ENCODE measurements at places on chromosomes 12 and 14. TPM values are rescaled to one million over a fixed set of nuclear protein-coding genes. Genes with fewer than 3 reads are reported as not detected.

The PXN gene
- 127 TPM for total RNA-seq

The MAP4K5 gene
- total RNA-seq: 58.9 TPM

The EFS gene
- total RNA-seq: 55.9 TPM

The PCED1B gene
- total RNA-seq: 3.1 TPM

The KCNK13 gene
- 0.11 TPM for total RNA-seq

The KLRD1 gene
- total RNA-seq: 0.31 TPM

The SYCP3 gene
- 0.26 TPM for total RNA-seq

- peaks cover 3% of the 10 kb centered on the region for H3K4me1 ChIP-seq
- H3K4me3 ChIP-seq: no peak overlapping the region
- no peak for DNase-seq
- H3K27ac ChIP-seq: no peak overlapping the region
- H3K36me3 ChIP-seq: no peaks in the 10 kb centered on the region
- no peaks in the 10 kb centered on the region for H3K27me3 ChIP-seq
Measured at GRCh38 chr14:60303745-60304144, 54.7 kb downstream of the PPM1A start.

DNA sequence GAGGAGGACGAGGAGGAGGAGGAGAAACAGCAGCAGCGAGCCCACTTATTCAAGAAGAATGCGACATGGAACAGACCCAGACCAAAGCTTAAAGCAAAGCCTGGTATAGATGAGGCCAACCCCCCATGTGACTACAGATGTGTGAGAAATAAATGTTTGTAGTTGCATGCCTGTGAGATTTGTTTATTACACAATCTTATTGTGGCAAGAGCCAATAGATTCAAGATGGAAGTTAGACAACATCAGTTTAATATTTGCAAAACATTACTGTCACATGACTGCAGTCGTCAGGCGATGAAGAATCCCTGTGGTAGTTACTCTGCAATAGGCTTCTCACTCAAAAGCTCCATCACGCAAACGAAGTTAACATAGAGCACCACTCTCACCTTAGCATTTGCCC lies 17.2 kb upstream of the SLC35F4 start:
- peaks cover 35% of the 10 kb centered on the region for H3K4me1 ChIP-seq
- H3K4me3 ChIP-seq: no peak overlapping the region
- H3K27ac ChIP-seq: no peak overlapping the region

- no peak for DNase-seq
- no peak overlapping the region for H3K4me3 ChIP-seq
- H3K27me3 ChIP-seq: no peaks in the 10 kb centered on the region
- H3K36me3 ChIP-seq: no peaks in the 10 kb centered on the region
Measured at GRCh38 chr14:55873169-55873568, 245.0 kb upstream of the PELI2 start.

DNA sequence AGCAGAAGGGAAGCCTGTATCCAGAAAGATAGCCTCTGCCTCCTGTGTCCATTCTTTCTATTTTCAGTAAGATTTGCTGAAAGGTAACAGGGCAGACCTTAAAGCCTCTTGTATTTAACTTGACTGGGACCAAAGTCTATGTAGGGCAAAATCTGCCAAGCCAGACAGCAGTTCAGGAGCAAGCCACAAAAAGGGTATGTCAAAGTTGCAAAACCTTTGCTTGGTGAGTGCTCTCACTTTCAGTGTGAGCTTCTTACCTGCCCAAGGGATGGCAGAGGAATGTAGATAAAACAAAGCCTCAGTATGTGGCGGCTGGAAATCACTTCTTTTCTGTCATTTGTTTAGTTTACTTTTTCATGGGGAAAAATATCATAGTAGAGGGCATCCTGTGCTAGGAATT lies 63.1 kb downstream of the PLEKHG7 start:
- no peak for DNase-seq
- H3K4me3 ChIP-seq: no peak overlapping the region
- H3K36me3 ChIP-seq: no peaks in the 10 kb centered on the region
- H3K27me3 ChIP-seq: no peaks in the 10 kb centered on the region

GRCh38 chr12:91833780-91834359 lies 311.8 kb downstream of the BTG1 start:
- DNase-seq: no peak
- H3K36me3 ChIP-seq: no peaks in the 10 kb centered on the region
- no peak overlapping the region for H3K4me3 ChIP-seq
- H3K27ac ChIP-seq: no peak overlapping the region

GRCh38 chr12:24820872-24821271 lies 128.0 kb downstream of the BCAT1 start:
- H3K36me3 ChIP-seq: peaks cover 32% of the 10 kb centered on the region
- H3K27ac ChIP-seq: no peak overlapping the region
- no peak for DNase-seq
- H3K4me1 ChIP-seq: peaks cover 13% of the 10 kb centered on the region
- no peak overlapping the region for H3K4me3 ChIP-seq
- H3K27me3 ChIP-seq: no peaks in the 10 kb centered on the region

DNA sequence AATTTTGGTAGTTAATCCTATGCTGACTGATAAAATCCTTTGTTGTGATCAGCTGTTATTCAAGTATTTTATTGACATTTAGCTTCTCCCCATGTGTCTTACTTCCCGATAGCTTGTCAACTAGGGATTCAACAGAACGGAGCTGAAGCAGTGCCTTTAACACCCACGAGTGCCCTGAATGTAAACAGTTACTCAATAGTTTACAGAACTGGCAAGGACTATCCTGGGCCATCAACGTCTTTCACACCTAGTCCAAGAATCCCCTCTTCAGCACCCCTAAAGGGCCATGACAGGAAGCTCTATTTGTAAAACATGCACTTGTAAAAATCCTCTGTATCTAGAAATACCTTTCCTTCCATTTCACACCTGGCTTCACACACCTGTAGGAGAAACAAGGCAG lies 45.3 kb downstream of the SETD3 start:
- H3K4me3 ChIP-seq: no peak overlapping the region
- H3K27me3 ChIP-seq: no peaks in the 10 kb centered on the region
- no peaks in the 10 kb centered on the region for H3K4me1 ChIP-seq
- H3K27ac ChIP-seq: no peak overlapping the region

- H3K4me3 ChIP-seq: peak overlapping the region; percentile 80
- no peaks in the 10 kb centered on the region for H3K27me3 ChIP-seq
- peaks cover 13% of the 10 kb centered on the region for H3K4me1 ChIP-seq
- no peak for DNase-seq
Measured at GRCh38 chr12:71661977-71662530, 1.6 kb downstream of the ZFC3H1 start.

DNA sequence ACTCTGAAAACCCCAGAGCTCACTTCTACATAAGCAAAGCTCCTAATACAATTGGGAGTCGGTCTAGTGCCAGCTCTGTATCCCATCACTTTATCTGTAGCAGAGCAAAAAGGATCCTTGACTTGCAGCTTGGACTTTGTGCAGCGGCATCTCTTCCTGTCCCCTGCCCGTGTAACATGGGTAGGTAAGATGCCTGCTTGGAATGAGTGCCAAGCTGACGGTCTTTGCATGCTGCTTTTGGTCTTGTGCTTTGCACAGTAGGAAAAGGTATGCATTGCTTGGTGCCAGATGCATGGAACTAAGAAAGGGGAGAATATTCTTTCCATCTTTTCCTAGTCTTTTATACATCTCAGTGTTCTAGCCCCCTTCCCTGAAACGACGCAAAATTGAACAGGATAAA lies 6.9 kb upstream of the PLEKHH1 start:
- H3K4me1 ChIP-seq: peaks cover 5% of the 10 kb centered on the region
- peaks cover 6% of the 10 kb centered on the region for H3K27me3 ChIP-seq
- H3K27ac ChIP-seq: no peak overlapping the region
- DNase-seq: no peak

- no peak overlapping the region for H3K4me3 ChIP-seq
- peaks cover 8% of the 10 kb centered on the region for H3K4me1 ChIP-seq
- H3K27ac ChIP-seq: no peak overlapping the region
Measured at GRCh38 chr12:92418381-92418780, 272.7 kb upstream of the BTG1 start.

DNA sequence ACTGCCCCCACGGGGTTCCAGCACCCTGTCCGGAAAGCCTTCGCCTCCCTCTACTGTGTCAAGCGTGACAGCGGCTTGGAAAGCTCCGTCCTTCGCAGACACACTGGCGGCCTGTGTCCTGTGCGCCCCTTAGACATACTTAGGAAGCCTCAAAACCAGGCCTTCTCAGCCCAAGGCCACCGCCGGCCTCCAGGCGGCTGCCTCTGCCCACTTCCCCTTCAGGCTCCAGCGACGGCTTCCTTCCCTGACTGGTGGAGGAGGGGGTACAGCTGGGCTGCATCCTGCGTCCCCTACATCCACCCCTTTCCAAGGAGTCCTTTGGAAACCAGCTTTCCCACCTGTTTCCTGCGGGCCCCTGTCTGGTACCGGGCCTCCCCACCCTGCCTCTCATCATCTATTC lies 2.5 kb upstream of the CACNA2D4 start:
- no peak overlapping the region for H3K4me3 ChIP-seq
- no peak for DNase-seq
- no peaks in the 10 kb centered on the region for H3K27me3 ChIP-seq
- H3K4me1 ChIP-seq: peaks cover 28% of the 10 kb centered on the region

DNA sequence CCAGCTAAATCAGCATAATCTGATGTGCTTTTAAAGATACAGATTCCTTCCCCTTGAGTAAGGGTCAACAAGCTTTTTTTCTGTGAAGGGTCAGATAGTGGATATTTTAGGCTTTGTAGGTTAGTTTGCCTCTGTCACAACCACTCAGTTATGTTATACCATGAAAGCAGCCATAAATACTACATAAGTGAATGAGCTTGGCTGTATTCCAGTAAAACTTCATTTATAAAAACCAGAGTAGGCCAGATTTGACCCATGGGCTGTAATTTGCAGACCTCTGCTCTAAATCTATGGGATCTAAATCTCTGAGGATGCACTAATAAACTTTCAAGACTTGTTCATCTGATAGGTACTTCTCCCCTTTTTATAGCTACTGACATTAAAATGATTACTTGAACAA lies 47.7 kb downstream of the LEMD3 start:
- peaks cover 28% of the 10 kb centered on the region for H3K36me3 ChIP-seq
- no peak for DNase-seq

GRCh38 chr14:67999705-68000384 lies 180.3 kb downstream of the RAD51B start:
- H3K27me3 ChIP-seq: no peaks in the 10 kb centered on the region
- DNase-seq: no peak
- H3K27ac ChIP-seq: no peak overlapping the region
- no peak overlapping the region for H3K4me3 ChIP-seq

- no peaks in the 10 kb centered on the region for H3K27me3 ChIP-seq
- no peak overlapping the region for H3K27ac ChIP-seq
- no peak for DNase-seq
- no peak overlapping the region for H3K4me3 ChIP-seq
Measured at GRCh38 chr12:27861428-27862167, 81.6 kb upstream of the MANSC4 start.

GRCh38 chr12:94172031-94172430 lies 23.7 kb downstream of the PLXNC1 start:
- no peak for DNase-seq
- peaks cover 29% of the 10 kb centered on the region for H3K27me3 ChIP-seq
- no peaks in the 10 kb centered on the region for H3K4me1 ChIP-seq
- no peaks in the 10 kb centered on the region for H3K36me3 ChIP-seq
- H3K27ac ChIP-seq: no peak overlapping the region
- H3K4me3 ChIP-seq: no peak overlapping the region

Data from A673 (cell line).